GF-D8 (cell line): ENCODE measurements at places on chromosomes 3 and 15.
A peak's percentile ranks its signal among the peaks of the same experiment; 100 is the strongest.

- DNase-seq, result no peak
Measured at GRCh38 chr3:100057716-100058575, 56.4 kb downstream of the FILIP1L start.

DNA sequence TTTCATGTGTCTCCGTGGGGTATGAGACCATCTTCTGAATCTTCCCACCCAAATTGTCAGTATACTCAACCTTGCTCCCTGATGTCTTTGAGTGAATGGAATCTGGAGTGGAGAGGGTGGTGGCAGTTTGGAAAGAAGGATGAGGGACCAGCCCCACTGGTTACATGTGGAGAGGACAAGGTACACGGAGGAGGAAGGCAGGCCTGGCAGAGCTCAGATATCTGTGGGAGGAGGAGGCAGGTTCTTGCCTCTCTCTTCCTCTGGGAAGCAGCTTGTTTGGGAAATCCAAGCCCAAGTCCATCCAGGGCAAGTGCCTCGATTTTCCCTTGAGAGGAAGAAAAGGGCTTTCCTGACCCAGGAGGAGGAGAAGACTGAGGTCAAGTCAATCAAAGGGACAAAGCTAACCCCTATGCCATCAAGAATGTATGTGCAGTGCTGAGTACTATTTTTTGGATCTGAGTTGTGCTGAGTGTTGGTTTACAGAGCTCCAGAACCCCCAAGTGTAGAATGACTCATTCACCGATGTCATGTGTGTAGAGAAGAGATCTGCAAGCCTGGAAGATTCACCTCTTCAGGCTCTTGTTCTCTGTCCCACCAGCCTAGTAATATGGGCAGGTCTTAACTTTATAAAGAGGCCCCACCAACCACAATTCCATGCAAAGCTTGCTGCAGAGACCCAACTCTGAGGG lies 19.8 kb upstream of the LOXL1 start:
- DNase-seq, result no peak

DNA sequence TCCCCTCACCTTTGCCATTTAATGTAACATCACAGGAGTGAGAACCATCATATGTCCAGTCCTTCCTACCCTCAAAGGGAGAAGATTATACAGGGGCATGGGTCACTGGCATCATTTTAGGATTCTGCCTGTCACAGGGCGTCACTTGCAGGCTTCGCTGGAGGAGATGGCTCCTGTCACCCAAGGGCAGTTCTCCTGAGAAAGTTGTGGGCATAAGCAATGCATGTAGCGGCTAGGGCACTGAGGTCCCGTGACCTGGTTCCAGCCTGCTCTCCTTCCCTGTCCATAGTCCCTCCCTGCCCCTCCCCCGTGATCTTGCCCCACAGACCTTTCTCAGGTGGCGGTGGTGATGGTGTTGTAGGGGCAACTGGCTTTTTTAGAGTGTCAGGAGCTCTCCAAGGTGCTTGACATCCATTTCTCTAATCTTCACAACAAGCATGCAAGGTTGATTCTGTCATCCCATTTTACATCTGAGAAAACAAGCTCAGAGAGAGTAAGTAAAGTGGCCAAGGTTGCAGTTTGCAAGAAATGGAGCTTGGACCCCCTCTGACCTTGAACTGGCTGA lies 241.5 kb upstream of the CTDSPL start:
- no peak for DNase-seq

DNA sequence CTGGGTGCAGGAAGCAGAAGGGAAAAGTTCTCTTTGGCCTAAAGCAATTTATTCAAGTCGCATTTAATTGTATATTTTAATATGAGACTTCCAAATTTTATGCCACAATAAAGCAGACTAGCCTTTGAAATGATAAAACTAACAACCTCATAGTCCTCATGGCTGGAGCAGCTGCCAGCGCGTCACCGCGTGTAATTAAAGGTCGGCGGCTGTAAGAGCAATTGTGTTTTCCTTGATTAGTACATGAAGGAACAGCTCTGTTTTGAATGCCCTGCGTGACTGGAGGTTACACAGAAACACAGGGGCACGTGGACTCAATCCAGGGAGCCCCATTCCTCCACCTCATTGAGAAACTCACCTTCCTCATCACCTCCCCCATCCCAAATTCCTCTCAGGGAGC lies 10.1 kb upstream of the LRRC15 start:
- no peak for DNase-seq

DNA sequence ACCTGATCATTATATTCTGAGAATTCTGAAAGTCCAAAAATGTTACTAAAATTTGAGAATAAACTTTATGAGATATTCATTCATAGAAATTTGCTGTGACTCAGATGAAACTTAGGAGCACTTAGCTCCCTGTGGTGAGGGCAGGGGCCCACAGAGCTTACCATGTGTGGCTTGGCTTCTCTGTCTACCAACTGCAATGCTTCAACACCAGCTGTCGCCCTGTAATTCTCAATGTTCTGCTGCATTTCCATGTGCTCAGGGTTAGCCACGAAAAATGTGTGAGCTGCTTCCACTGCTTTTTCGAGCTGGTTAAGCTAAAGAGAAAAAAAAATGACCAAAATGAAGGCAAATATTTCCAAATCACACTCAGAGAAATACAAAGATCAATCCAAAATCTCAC lies 125.6 kb downstream of the P3H2 start:
- DNase-seq, result no peak

DNA sequence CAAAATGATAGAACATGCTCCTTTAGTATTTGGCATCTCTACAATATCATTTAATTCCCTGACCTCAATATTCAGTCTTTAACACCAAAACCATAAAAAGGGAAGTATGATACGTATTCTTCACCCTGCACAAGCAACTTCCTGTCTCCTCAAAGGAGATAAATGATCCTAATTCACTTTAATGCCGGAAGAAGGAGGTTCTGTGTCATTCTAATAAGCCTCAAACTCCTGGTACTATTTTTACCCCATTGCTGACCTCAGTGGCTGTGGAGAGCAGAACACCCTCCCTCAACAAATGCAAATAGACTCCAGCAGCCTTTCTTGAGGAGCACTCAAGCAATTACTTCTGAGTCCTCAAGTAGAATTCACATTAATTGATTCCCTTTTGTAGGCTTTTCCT lies 173.3 kb downstream of the TMEM108 start:
- peak; percentile 46 for DNase-seq

GRCh38 chr15:66658044-66658443 lies 44.0 kb upstream of the SMAD6 start:
- no peak for DNase-seq

DNA sequence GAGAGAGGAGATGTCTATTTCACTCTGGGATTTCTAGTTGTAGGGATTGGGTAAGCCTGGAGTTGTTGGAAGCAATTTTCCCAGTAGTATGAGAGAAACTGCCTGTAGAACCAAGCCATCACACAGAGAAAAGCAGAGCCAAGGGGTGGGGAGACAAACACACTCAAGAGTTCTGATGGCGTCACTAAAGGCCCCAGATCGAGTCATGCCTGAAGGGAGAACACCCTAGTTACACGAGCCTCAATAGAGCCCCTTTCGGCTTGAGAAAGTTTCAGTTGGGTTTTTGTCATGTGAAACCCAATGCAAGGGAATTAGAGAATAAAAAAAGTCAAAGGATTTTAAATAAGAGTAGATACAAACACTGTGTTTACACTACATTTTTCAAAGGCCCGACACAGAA lies 66.1 kb upstream of the PFN2 start:
- DNase-seq, result no peak

- no peak for DNase-seq
Measured at GRCh38 chr15:65101411-65101890, 13.5 kb downstream of the UBAP1L start.

- no peak for DNase-seq
Measured at GRCh38 chr3:157027861-157028745, 131.8 kb downstream of the CCNL1 start.

DNA sequence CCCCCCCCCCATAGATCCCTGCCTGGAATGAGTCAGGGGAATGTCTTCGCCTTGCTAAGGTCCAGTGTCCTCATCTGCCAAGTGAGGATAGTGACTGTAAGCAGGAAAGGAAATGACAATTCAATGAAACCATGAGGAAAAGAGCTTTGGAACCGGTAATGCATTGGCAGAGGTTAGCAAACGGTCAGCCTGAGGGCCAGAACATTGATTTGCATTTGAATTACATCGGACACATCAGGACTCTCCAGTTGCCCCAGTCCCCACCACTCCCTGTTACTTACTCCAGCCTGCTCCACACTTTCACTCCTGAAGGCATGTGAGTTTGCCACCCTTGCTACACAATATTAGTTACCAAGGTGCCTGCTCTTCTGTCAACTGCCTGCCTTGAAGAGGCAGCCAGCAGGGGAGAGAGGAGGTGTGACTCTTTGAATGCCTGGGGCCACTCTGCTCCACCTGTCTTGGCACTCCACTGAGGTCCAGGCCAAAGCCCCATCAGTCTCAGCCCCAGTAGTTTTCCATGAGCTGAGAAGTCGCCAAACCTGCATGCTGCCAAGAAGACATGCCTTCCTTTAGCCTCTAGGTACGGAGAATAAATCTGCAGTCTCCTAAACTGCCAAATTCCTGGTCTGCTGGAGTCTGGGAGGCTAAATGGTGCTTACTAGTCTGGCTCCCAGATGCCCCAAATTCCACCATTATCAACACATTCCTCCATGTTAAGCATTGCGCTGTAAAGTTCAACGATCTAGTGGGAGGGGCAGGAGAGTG lies 191.7 kb upstream of the TLE3 start:
- DNase-seq, result no peak

DNA sequence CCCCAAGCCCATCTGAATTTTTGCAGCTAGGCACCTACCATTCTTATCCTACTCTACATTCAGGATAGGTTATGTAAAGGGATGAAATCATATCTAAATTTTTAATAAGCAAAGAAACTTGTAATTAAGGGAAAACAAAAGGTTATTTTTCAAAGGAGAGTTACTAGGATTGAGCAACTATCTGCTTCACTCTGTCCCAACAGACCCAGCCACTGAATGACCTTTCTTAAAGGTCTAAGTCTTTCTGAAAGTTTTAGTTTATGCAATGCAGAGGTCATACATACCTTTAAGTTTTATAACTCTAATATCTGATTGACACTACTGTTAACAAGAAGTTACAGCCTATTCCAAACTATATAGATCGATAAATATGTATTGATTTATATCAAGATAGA lies 209.2 kb upstream of the CTNNB1 start:
- no peak for DNase-seq

DNA sequence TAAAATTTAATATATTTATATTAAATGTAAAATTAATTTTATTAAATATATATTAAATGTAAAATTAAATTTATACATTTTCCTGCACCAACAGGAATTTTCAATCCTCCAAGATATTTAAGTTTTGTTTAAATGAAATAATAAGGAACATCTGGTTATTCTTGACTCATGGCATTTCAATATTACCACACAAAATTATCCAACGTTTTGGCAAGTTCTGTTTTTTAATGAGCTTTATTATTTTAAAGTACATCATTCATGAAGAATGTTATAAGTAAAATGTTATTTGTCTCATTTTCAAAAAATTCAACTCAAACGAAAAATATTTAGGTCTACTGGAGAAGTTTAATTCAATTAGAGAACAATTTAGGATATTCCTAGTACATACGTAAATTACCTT lies 811.4 kb downstream of the NAALADL2 start:
- no peak for DNase-seq

- peak; percentile 2 for DNase-seq
Measured at GRCh38 chr15:74428970-74429780, 4.6 kb downstream of the SEMA7A start.

- no peak for DNase-seq
Measured at GRCh38 chr15:57541805-57542504, 49.7 kb upstream of the MYZAP start.

- DNase-seq, result peak; percentile 26
Measured at GRCh38 chr15:79310612-79310984, 314 bp upstream of the TMED3 start.

DNA sequence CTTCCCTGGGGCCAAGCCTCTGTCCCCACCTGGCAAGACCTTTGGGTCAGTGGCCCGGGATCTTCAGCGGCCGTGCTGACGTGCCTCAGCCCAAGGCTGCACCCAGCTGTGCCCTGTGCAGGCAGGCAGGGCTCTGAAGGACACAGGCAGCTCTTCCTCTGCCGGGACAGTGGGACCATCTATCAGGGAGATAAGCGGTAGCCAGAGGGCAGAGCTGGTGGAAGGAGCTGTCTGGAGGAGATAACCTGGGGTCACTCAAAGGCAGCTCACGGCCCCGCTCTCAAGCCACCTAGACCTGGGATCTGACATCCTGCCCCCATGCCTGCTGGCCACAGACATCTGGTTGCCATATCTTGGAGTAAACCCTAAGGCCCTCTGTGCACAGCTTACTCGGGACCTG lies 27.3 kb downstream of the DUSP7 start:
- DNase-seq, result no peak

GRCh38 chr3:184563561-184563925 lies 2.0 kb downstream of the EPHB3 start:
- no peak for DNase-seq

GRCh38 chr3:22225161-22225560 lies 474.2 kb upstream of the ZNF385D start:
- no peak for DNase-seq

- DNase-seq, result no peak
Measured at GRCh38 chr3:123027292-123028232, at the start of gene SEMA5B. Gene SEMA5B, minus strand, starts transcription at chr3:123027763. Its CDS starts 66,500 bp downstream, at chr3:122961263.

DNA sequence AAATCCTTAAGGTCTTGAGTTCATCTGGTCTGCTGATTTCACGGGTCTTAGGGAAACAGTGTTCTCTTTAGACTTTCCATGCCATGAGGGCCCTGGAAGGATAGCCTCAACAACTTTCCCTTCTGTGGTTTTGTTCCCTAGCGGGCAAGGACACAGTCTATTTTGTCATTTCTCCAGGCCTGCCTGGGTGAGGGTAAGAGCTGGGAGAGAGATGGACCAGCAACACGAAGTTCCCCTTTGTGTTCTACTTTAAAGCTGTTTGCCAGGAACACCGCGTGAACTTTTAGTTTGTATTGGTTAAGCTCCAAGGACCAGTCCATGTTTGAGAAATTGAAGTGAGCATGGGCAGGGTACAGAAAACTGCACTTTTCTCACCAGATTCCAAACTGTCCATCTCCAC lies 20.9 kb downstream of the ST3GAL6 start:
- no peak for DNase-seq

- DNase-seq, result no peak
Measured at GRCh38 chr3:117553461-117553860, 843.9 kb downstream of the TUSC7 start.

DNA sequence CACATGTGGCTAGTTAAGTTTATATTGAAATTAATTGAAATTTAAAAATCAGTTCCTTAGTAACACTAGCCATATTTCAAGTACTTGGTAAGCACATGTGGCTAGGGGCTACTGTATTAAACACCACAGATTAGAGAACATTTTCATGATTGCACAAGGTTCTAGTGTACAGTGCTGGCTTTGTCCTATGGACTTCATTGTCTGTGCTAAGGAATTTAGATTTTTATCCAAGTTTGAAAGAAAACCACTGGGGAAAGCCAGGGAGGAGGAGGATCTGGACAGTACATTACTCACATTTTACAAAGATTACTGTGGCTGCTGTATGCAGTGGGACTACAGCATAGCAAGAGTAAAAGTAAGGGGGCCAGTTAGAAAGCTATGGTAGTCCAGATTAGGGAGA lies 13.9 kb downstream of the STAC start:
- DNase-seq, result no peak

- no peak for DNase-seq
Measured at GRCh38 chr3:40923143-40923542, 276.2 kb upstream of the CTNNB1 start.
